Foreskin melanocyte (primary cell): ENCODE measurements at places on chromosomes 5 and 9.

DNA sequence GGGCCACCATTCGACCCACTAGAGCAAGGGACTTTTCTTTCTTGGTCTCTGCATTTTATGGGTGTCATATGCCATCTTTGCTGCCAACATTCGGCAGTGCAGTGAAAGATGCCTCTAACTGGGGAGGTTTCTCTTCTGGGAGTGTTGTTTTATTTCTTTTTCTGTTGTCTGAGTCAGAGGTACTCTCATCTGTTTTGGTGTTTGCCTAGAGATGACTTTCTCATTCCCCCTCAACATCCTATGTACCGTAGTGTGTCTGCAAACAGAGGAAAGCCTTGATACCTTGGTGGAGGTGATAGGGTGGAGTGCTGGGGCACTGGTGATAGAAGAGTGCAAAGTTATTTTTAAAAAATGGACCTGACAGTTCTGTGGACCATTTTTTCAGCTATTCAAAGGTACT lies 182.1 kb downstream of the ARHGAP26 start:
- no peak for DNase-seq

- DNase-seq, result no peak
Observed at GRCh38 chr5:133977161-133977787, 8.8 kb upstream of the C5orf15 start.

GRCh38 chr5:171315386-171315891 lies 6.4 kb downstream of the TLX3 start:
- DNase-seq, result no peak

- DNase-seq, result no peak
Observed at GRCh38 chr5:85533341-85534047, 1084.2 kb upstream of the COX7C start.

DNA sequence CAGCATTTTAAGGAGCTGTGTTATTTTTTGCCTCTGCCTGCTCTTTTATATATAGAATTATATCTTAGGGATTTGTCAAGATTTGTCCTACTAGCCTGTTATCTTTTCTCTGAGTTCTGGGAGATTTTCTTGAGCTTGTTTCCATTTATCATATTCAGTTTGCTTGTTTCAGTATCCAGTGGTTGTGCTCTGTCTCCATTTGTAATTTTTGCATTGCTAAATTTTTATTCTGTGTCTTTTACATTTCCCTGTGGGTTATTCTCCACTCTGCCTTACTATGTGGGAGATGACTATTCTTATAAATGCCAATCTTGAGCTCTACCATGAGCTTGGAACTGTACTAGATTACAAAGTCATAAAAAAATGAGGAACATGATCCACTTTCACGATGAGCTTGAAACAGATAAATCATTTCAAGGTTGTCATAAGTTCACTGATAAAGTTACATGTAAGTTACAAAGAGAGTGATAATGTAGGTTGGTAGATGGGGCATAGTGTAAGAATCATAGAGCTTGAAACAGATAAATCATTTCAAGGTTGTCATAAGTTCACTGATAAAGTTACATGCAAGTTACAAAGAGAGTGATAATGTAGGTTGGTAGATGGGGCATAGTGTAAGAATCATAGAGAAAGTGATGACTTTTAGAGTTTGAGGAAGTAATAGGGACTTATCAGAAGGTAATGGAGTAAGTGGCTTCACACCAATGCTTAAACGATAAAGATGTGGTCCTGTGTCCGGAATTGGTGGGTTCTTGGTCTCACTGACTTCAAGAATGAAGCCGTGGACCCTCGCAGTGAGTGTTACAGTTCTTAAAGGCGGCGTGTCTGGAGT lies 287.3 kb downstream of the ADGRV1 start:
- DNase-seq, result no peak

DNA sequence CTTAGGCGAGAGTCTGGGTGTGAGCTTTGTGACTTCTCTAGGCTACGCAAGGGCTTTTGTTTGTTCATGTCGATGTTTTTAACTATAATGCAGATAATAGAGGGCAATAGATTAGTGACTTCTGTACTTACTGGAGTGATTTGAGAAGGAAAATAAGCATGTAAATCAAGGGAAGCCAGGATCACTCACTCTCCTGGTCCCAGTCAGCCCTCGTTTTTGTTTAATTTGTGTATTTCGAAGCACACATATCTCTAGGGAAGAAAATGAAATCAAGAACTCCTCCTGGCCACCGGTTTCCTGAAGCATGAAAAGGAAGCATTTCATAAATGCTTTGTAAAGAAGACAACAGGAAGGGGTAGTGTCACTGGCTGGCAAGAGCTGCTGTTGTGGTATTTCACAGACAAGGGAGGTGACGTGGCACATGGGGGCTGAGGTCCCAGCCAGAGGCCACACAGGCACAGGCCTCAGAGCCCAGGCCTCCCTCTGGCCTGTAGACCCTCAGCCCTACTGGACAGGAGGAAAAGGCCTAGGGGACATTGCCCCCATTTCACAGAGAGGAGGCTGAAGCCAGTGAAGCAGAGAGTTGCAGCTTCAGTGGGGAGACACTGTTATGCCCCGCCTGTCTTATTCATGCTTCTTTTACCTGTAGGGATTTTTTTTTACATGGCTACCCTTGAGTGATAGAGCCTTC lies 34.1 kb downstream of the IRF1 start:
- no peak for DNase-seq

- DNase-seq, result peak; percentile 83
Observed at GRCh38 chr9:16515879-16516301, 354.6 kb downstream of the BNC2 start.

- DNase-seq, result no peak
Observed at GRCh38 chr5:150123542-150123941, 32.1 kb downstream of the PDGFRB start.

GRCh38 chr5:83955916-83956315 lies 235.3 kb upstream of the HAPLN1 start:
- peak; percentile 20 for DNase-seq

GRCh38 chr5:6190838-6191237 lies 187.5 kb downstream of the MED10 start:
- no peak for DNase-seq

DNA sequence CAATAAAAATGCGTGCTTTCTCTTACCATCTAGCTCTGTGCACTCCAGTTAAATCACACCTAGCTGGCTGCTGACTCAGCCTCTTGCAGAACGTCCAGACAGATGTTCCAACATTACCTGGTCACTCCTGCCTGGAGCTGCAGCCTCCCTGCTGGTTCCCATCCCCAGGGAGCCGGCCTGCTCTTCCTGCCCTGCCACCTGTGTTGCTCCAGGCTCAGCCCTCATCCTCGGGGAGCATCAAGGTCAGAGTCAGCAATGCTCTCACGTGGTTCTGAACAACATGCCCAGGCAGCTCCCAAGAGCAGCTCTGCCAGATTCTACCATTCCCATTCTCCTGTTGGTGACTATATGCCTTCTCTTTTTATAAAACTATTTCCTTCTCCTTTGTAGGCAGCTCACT lies 81.3 kb downstream of the GADD45G start:
- DNase-seq, result no peak
